CD4-positive, alpha-beta T cell treated with Interleukin-6 at 100 ng/mL for 8 hours (primary cell): ENCODE measurements at places on chromosomes 3 and 15.

- DNase-seq: no peak
These were observed 5.3 kb downstream of the CEP19 start for GRCh38 chr3:196706731-196707130.

DNA sequence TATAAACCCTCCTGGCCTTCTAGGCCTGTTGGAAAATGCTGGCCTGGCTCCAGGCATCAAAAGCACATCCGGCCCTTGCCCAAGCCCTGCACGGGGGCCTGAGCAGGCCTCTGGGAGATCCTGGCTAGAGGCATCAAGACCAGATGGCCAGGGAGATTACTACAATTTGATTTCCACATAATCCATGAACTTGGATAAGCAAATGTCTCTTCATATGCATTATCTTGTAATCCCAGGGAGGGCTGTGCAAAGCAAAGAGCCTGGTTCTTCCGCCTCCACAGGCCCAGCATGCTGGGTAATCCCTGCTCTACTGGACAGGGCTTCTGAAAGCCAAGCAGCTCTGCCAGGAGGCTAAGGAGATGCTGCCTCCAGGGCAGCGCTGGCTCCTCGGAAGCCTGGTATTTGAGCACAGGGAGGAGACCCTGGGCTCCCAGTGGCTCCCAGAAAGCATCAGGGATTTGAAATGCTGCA, 18.2 kb downstream of the MRPL46 start:
- no peak for DNase-seq

DNA sequence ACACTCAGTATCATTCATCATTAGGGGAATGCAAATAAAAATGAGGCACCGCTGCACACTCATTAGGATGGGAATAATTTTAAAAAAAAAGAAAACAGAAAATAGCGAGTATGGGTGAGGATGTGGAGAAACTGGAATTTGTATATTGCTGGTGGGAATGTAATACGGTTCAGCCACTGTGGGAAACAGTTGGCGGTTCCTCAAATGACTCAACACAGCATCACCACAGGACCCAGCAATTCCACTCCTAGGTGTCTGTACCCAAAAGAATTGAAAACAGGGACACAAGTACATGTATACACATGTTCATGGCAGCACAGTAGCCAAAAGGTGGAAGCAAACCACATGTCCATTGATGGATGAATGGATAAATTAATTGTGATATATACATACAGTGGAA, 35.2 kb upstream of the RFTN1 start:
- DNase-seq: no peak

DNA sequence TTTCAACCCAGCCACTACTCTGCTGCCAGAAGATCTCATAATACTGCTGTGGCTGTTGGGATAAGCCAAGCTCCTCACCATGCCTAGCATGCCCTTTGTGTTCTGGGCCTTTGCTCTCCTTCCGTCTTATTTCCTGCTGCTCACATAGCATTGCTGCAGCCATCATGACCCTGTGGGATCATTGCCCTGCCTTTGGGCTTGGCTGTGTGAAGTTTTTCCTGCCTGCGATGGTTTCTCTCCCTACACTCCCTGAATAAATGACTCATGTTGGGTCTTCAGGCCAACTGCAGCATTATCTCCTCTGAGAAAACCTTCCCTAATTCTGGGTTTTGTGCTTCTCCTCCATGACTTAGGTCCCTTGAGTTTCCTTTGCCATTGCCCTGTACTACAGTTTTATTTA, 20.8 kb upstream of the TRA2B start:
- no peak for DNase-seq

- DNase-seq: peak; percentile 70
These were observed 11.0 kb upstream of the PDCD6IP start for GRCh38 chr3:33787328-33788009.
